ENCODE measurements at places on chromosomes 16 and 17.

DNA sequence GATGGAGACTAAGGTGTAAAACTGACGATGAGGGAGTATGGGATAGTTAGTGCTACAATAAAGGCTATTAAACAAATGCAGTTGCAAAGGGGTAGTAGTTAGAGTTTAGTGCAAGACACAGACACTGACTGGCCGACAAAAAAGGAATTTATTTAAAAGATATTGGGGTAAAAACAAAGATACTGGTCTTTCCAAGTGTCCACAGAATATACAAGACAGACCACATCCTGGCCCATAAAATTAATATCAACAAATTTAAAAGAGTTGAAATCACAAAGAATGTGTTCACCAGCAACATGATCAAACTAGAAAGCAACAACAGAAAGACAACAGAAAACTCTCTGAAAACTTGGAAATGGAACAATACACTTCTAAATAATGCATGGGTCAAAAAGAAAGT is 54.7 kb downstream of the CFDP1 start:
- DNase-seq, result no peak

DNA sequence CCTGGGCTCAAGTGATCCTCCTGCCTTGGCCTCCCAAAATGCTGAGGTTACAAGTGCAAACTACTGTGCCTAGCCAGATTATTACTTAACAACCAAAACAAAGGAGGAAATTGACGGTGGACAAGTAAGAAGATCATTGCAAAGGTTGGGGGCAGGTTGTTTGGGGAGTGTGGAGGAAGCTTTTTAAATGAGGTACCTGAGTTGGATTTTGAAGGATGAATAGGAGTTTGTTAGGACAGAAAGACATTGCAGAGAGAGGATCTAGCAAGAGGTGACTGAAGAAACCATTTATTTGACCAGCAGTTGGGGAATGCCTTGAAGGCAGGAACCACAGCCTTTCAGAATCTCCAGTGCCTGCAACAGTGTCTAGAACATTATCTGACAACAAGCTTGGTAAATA is 51.3 kb downstream of the ABCC1 start:
- DNase-seq, result no peak

GRCh38 chr17:66076546-66077190 is 115.3 kb downstream of the CEP112 start:
- DNase-seq, result no peak

DNA sequence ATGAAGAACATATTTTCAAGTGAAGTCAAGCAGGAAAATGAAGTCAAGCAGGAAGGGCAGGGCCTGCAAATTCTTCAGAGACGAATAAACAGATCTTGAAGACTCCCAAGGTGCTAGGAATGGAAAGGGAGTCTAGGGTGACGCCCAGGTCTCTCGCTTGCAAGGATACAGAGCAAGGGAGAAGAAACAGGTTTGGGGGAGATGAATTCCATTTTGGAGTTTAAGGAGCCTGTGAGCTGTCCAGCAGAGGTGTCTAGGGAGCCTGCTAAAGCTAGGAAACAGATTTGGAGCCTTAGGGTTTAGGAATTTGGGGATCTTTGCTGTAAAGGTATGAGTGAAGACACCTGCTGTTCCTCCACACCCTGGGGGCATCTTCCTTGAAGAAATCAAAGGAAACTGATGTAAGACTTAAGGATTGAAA is 2.0 kb upstream of the UNKL start:
- no peak for DNase-seq

DNA sequence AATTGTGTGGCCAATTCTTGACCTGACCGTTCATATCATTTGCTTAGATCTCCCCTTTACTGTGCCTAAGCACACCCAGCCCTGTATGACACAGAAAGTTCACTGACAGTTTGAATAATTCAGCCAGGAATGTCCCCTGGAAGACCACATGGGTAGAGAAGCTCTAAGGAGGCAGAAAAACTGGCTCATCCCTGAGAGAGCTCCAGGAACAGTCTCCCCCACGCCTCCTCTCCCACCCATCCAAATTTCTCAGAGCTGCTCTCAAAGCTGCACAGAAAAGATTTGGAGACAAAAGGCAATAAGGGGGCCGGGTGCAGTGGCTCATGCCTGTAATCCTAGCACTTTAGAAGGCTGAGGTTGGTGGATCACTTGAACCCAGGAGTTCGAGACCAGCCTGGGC is 11.2 kb downstream of the PRAC1 start:
- no peak for DNase-seq

DNA sequence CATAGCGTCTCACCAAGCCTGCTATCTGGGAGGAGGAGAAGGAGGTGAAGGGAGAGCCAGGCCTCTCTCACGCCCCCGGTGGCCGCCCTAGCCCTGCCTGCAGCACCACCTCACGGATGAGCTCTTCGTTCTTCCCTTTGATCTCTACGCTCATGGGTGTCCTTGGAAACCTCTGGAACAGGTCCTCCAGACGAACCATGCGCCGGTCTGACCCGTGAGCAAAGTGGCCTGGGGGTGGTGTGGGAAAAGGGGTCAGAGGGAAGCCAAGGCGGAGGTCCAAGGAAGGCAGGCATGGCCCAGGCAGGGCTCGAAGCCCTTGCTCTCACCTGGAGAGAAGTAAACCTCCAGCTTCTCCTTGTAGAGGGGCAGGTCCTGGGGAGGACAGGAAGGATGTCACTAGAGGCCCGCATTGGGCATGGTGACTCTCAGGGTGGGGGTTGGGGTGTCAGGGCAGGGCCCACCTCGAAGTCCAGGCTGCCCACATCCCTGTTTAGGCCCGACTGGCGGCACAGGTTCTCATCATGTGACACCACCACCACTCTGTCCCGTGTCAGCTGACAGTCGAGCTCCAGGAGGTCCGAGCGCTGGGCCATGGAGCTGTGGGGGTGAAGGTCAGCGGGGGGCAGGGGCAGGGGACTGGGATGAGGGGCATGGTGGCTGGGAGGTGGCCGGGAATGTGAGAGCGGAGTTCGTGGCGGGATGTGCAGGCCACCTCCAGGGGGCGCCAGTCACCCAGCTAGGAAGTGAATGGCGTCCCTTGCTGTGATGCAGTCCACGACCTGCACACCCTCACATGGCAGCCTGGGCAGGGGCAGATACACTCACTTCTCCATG is 923 bp downstream of the GDPD3 start:
- peak; percentile 51 for DNase-seq

- no peak for DNase-seq
Measured at GRCh38 chr17:60827943-60828342, 150.3 kb downstream of the BCAS3 start.

DNA sequence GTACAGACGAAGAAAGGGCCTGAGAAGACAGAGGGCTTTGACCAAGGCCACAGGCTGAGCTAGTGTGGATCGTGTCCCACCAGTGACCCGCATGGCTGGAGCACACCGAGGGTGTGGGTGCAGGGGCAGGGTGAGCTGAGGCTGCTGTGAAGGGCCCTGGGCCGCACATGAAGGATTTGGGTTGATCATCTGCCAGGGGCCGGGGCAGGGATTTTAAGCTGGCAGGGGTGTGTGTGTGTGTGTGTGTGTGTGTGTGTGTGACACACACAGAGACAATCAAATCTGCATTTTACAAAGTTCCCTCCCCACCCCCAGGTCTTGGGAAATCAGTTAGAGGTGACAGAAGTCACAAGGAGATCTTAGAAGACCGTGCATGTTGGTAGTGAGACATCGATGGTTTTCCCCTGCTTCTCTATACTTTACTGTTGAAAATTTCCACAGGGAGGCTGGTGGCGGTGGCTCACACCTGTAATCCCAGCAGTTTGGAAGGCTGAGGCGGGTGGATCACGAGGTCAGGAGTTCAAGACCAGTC is 65.2 kb downstream of the SRCIN1 start:
- no peak for DNase-seq

- DNase-seq, result no peak
Measured at GRCh38 chr16:29767062-29767461, 11.0 kb upstream of the ZG16 start.

DNA sequence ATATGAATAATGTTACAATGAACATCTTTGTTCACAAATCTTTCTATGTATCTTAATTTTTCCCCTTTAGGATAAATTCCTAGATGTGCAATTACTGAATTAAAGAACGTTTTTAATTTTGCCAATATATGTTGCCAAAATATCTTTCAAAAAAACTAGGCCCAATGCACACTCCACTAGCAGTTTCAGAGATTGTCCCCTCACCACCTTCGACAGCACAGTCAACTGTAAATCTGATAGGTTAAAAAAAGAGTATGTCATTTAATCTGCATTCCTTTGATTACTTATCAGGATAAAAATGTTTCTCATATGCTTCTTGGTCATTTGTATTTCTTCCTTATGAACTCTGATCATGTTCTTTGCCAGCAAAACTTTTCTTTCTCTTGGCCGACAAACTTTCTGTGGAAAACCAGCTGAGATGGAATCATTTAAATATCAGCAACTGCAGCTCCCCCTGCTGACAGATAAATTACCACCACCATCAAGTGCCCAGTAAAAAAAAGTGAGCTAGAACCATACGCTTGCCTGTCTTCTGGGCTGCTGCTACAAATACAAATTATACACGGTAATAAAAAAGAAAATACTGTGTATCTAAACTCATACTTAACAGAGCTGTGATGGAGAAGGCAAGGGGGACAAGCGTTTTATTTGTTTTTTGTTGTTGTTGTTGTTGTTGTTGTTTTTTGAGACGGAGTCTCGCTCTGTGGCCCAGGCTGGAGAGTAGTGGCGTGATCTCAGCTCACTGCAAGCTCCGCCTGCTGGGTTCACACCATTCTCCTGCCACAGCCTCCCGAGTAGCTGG is 19.6 kb upstream of the KANSL1 start:
- peak; percentile 85 for DNase-seq

GRCh38 chr16:85361441-85362118 is 249.3 kb upstream of the CIBAR2 start:
- no peak for DNase-seq

- no peak for DNase-seq
Measured at GRCh38 chr17:489758-490329, 137.2 kb upstream of the RPH3AL start.

DNA sequence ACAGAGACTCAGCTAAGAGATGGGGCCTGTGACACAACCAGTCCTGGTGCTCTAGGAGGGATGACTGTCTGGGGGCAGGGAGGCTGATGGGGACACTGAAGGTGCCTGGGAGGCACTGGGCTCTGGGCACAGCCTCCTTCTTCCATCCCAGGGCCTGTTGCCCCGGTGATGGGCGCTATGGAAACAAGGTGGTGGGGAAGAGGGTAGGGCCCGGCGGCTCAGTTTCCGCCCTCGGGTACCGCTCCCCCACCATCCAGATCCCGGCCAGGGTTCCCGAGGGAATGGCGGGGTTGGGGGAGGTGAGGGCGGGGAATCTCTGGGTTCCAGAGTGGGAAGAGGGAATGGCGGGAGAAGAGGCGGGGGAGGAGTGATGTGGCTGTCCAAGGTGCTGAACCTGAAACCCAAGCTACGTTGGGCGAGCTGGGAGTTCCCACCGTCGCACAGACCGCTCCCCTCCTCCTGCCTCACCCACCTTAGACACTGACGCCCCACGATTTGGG is 981 bp downstream of the KCNH4 start:
- DNase-seq, result peak; percentile 76

DNA sequence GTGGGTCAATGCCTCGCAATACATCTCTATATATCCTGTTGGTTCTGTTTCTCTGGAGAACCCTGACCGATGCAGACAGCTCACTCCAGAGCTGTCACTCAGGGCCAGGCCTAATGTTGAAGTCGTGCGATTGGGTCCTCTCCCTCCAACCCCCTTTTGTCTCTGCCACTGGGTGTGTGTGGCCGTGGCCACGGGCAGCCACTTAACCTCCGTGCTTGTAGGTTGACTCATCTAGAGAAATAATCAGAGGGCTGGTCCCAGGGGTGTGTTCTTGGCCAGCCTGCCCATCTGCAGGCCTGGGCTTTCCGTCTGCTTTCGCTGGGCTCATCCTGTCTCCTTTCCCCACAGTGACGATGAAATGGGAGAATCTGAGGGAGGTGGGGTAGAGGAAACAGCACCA is 7.4 kb downstream of the ADAD2 start:
- no peak for DNase-seq

- DNase-seq, result peak; percentile 15
Measured at GRCh38 chr17:76432712-76433336, 20.1 kb downstream of the UBE2O start.

DNA sequence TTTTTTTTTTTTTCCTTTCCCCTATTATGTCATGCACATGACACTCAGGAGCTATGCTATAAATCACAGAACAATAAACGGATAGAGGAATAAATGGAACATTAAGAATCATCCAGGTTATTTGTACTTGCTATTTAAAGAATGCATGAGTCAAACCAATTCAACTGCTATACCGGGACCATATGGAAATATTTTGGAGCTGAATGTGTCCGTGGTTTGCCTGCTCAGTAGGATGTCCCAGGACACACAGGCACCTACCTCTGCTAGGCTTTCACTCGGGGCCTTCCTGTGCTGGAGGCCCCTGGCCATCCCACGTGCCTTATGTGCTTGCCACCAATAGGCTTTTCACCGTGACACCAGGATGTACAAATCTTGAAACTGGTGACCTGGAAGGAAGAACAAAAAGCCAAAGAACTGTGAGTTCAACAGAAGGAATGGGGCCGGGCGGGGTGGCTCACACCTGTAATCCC is 15.3 kb upstream of the SEC14L1 start:
- no peak for DNase-seq

GRCh38 chr17:69058165-69058564 is 2.6 kb downstream of the ABCA9 start:
- no peak for DNase-seq
